ENCODE measurements at places on chromosomes 3 and 15.

- peak; percentile 97 for DNase-seq
Observed at GRCh38 chr3:25427942-25428788, at the start of gene RARB. RARB (plus strand) TSS chr3:25428263; CDS start chr3:25428732, 469 bp downstream.

- DNase-seq, result peak; percentile 31
Observed at GRCh38 chr3:155034786-155035185, 45.3 kb upstream of the MME start.

- peak; percentile 63 for DNase-seq
Observed at GRCh38 chr3:147370349-147370748, 36.0 kb downstream of the ZIC4 start.

- peak; percentile 60 for DNase-seq
Observed at GRCh38 chr3:175266478-175266877, 407.3 kb downstream of the NAALADL2 start.

DNA sequence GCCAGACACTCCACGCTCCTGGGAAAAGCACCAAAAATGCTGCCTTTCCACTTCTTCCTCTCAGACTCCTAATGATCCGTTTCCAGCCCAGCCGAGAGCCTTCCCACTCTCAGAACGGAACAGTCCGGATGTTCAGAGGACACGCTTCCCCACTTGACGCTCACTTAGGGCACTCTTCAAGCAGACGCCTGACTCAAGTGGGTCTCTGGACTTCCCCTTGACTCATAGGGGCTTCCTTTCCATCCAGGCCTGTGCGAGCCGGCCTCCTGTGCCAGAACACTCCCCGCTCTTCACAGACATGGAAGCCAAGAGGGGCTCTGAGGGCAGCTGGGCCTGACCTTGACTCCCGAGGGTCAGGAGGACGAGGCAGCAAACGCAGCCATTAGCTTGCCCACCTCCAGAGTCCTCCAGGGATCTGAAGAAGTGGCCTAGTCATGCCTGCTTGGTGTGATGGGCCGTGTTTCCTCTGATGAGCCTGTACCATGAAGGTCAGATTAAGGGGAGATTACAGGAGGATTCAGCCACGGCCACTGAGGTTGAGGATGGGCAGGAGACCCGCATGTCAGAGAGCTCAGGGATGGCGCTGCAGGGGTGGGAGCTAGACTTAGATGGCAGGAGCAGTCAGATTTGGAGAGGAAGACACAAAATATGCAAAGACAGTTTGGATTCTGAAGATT is 114.7 kb upstream of the TLE3 start:
- no peak for DNase-seq

DNA sequence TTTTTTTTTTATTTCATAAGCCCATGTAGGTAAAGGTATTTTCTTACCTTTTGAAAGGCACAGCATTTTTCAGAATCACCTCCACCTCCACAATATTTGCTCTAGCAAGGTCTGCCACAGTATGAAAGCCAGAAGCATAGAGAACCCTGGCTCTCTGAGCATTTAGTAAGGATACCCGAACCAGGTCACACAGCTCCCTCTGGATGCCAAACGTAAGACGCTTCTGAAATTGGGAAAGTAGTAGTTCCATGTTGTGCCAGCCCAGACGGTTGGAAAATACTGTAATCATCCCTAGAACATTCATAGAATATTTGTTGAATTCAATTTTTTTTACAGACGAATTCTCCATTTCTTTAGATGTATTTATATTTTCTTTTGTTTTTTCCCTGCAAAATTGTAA is 52.4 kb downstream of the POLQ start:
- DNase-seq, result no peak
